ENCODE measurements at places on chromosomes 2 and 18.
A peak's percentile ranks its signal among the peaks of the same experiment; 100 is the strongest.

- DNase-seq: no peak
These were observed 74.3 kb downstream of the BCL2L11 start for GRCh38 chr2:111194835-111195621.

DNA sequence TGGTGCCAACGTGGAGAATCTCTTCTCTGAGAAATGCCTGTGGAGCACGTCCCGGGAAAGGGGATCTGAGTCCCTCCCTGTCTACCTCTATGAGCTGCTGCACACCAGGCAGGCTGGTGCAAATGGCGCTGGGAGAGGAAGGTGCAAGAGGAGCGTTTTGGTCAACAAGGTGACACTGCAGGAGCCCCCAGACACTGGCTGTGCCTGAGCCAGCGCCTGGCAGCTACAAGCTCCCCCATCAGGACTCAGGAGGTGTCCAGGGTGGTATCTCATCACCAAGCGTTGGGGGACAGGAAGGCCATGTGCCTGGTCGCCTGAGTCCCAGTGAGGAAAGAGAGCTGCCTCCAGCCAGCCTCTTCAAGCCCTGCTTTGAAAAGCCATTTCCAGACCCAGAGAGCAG, 173.4 kb downstream of the TNS1 start:
- DNase-seq: no peak

- DNase-seq: no peak
These were observed 31.9 kb downstream of the PPP4R3B start for GRCh38 chr2:55585451-55586080.

DNA sequence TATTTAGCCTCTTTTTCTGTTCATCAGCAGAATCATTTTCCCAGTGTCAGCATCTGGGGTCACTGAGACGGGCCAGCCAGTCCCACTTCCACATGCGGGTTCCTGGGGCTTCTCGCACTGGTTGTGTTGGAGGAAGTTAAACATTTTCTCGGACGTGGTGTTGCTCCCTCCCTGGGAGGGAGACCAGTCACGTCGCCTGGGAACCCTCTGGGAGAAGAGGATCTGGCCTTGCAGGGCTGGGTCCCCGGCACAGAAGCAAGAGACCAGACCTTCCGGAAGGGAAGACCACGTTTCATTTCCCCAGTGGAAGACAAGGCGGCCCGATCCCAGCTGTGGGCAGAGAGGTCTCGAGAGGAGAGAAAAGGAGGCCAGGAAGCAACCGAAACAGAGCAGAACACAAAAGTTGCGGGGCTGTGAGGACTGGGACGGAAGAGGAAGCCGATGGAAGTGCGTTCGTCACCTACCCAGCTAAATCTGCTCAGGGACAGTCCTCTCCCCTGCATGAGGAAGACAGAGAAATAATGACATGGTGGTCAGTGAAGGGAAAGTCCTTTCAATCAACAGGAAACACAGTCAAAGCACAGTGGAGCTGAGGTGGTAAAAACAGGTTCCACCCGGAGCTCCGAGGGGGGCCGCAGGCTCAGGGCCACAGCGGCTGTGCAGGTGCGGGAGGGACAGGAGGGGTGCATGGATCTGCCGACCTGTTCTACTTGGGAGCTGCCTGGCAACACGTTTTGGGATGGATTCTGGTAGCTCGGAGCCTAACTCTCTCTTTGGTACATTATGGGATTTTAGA, 144.4 kb downstream of the MBP start:
- DNase-seq: no peak

DNA sequence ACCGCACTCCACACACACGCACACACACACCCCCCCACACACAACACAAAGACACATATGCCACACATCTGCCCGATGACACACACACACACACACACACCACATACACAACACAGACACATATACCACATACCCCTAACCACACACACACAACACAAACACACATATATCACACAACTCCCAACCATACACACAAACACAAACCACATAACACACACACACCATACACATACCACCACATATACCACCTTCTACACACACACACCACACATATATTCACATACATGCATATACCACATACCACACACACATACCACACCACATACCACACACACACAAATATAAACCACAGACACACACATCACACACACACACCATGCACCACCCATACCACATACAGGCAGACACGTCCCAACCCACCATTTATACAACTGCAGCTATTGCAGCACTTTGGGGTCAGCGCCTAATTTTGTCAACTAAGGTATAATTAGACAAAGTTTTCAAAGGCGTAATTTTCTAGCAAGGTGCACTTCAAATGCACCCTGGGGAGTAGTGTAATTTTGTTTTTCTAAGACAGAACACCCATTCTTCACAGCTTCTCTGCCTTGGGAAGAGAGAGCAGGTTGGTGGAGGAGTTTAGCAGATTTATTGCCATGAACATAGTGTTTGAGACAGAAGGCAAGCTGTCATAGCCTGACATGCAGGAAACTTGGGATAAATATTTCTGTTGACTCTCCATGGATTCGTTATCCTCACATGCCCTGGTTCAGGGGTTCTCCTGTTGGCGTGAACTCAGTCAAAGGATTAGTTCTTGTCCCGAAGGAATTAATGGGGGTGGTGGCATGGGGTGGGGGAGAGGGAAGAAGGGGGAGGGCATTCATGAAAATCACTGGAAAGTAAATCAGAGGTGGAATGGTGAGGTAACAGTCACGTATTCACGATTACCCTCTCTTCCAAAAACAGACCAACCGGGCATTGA, 416.1 kb downstream of the LPIN1 start:
- no peak for DNase-seq

GRCh38 chr2:176554101-176555048, 285.1 kb downstream of the MTX2 start:
- peak; percentile 70 for DNase-seq

DNA sequence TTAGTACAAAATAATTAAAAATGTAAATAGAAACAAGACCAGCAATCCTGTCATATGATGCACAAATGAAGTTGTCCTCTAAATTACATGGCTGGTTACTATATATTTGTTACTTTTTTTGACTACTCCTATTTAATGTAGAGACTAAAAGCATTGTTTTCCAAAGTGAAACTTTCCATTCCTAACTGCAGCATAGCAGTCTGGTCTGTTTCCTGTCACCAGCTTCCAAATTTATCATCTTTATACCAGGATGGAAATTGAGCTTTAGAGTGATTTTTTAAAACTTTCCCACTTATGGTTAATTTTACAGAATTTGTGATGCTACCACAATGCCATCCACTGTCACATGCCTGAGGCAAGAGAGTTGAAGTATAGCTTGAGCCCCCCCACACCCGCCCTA, 33.5 kb upstream of the RAB27B start:
- DNase-seq: no peak

DNA sequence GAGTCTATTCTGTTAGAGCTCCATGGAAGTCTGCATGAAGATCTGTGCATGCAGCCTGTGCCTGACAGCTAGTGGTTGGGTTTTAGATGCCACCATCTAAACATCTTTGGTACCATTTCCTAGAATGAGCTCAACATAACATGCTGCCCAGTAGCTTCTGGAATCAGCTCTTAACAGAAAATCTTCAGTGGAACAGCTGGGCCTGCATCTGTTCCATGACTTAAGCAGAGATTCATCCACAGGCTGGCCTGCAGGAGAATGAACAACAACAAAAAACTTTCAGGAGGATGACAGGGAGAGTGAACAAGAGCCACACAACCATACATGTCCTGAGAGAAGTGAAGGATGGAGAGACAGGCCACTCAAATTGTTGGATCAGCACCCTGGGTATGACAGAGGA, 316.6 kb downstream of the RDH14 start:
- no peak for DNase-seq

DNA sequence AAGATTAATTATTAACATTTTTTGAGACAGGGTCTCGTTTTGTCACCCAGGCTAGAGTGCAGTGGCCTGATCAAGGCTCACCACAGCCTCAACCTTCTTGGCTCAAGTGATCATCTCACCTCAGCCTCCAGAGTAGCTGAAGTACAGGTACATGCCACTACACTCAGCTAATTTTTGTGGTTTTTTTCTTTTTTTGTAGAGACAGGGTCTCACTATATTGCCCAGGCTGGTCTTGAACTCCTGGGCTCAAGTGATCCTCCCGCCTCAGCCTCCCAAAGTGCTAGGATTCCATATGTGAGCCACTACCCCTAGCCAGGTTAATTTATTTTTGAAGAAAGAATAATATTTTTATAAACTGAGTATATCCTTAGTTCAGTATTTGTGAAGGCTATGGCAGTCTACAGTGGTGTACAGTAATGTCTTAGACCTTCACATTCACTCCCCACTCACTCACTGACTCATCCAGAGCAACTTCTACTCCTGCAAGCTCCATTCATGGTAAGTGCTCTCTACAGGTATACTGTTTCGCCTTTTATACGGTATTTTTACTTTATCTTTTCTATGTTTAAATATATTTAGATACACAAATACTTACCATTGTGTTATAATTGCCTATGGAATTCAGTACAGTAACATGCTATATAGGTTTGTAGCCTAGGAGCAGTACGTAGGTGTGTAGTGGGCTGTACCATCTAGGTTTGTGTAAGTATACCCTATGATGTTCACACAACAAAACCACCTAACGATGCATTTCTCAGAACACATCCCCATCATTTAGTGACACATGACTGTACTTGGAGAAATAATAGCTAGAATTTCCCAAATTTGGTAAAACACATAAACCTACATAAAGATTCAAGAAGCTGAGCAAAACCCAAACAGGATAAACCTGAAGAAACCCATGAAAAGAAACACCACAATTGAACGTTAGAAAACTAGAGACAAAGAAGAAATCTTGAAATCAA, 38.6 kb downstream of the MGAT4A start:
- no peak for DNase-seq

- no peak for DNase-seq
These were observed 62.9 kb upstream of the MSH6 start for GRCh38 chr2:47720036-47720435.

GRCh38 chr2:68850524-68850923, 20.7 kb downstream of the BMP10 start:
- no peak for DNase-seq

GRCh38 chr18:58438958-58439300, 190.0 kb downstream of the ALPK2 start:
- DNase-seq: no peak

- DNase-seq: no peak
These were observed 91.3 kb downstream of the SATB2 start for GRCh38 chr2:199366406-199366805.

DNA sequence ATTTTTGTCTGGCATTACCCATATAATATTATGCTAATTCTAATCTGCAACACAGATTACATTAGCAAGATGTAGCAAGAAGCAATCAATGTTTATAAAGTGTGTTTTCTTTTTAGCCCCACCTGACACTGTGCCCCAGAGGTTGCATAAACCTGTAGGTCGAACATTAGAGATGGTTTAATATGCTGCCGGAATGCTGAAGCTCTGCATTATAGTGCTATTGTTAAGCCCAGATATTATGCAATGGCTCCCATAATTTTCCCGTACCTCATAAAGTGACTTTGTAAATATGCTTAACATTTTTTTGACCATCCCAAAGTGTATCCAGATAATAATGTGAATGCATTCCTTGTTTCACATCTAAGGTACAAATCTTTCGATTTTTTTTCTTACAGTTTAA, 109.3 kb upstream of the MAP4K3 start:
- no peak for DNase-seq

DNA sequence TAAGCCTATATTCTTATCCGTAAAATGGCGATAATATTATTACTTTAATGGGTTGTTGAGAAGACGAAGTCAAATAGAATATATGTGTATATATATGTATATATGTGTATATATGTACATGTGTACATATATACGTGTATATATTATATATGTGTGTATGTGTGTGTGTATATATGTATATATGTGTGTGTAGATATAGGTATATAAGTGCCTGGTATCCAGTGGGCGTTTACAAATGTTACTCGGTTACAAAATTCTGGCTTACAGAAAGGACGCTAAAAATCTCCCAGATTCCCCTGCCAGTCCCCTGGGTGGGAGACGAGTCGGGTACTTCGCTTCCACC, 295 bp upstream of the MTX2 start:
- DNase-seq: no peak

GRCh38 chr2:180125245-180125962, 118.3 kb upstream of the CWC22 start:
- peak; percentile 72 for DNase-seq

DNA sequence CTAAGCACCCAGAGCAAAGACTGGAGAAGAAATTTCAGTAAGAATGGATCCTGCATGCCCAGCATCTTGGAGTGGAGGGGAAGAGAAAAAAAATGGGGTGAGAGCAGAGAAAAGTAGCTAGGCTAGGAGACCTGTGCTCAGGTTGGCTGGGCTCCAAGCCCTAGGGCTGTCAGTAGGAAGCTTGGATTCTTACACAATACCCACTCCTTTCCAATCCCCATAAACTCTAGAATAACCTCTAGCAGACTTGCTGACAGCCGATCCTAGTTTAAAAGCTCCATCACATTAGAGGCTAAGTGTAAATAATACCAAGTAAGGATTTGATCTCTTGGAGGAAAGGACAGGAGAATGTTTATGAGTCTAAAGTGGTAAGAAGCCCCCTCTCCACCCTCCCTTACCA, 46.2 kb upstream of the NABP1 start:
- peak; percentile 43 for DNase-seq

DNA sequence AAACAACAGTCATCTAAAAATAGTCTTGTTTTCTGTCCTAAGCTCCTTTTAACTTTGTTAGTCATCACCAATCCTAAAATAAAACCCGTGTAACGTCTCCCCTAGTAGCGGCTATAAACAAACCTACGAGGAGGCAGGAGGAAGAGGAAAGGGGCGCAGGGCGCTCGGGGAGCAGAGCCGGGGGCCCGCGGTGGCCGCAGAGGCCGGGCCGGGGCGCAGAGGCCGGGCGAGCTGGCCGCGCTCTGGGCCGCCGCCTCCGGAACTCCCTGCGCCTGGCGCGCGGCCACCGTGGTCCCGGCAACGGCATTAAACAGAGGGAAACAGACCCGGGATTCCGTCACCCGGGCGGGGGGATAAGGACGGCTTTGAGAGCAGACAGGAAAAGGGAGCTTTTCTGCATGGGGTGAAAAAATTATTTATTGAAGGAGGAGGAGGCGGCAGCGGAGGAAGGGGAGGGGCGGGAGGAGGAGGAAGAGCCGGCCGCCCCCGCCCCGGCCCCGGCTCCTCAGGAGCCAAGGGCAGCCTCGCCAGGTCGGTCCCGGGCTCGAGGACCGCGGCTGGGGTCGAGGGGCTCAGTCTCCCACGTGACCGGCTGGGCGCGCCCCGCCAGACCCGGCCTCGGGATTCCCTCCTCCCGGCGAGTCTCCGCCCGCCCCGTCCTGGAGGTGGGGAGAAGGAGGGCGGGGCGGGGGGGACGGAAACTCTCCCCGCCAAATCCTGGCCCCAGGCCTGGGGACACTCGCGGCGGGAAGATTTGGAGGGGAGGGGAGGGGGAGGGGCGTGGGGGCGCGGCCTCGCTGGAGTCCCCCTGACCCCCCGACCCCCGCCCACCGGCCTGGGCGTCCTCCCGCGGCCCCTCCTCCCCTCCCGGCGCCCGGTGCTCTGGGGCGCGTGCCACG, 1.8 kb upstream of the NFATC1 start:
- peak; percentile 83 for DNase-seq

DNA sequence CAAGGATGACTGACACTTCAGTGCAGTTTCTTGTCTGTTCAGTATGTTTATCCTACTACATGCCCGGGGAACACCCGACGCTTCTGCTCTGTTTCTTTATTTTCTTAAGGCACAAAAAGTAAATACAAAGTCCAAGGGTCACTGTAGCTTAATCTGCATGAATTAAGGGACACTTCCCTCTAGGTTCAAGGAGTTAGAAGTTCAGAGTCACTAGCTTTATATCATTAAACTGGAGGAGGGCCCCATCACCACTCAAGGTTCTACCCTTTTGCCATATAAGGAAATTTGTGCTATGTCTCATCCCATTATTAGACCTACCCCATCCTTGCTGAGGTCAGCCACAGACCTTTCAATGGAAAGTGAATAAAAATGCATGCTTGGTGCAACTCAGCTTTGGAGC, 27.6 kb upstream of the RMDN2 start:
- no peak for DNase-seq

All from activated CD4-positive, alpha-beta T cell treated with anti-CD3 and anti-CD28 coated beads, Interleukin-2, amount 10 ng/mL, durations not matched to agents 24 days and 14 days (primary cell).